ENCODE measurements at places on chromosomes 7 and 10. TPM values are rescaled to one million over a fixed set of nuclear protein-coding genes. Genes with fewer than 3 reads are reported as not detected.

- DNase-seq, result no peak
These were observed 3.4 kb upstream of the PPP1R17 start for GRCh38 chr7:31683445-31684225.

Gene ATG9B
- 0.29 TPM for total RNA-seq

Gene BICC1
- total RNA-seq, result 15.6 TPM

DNA sequence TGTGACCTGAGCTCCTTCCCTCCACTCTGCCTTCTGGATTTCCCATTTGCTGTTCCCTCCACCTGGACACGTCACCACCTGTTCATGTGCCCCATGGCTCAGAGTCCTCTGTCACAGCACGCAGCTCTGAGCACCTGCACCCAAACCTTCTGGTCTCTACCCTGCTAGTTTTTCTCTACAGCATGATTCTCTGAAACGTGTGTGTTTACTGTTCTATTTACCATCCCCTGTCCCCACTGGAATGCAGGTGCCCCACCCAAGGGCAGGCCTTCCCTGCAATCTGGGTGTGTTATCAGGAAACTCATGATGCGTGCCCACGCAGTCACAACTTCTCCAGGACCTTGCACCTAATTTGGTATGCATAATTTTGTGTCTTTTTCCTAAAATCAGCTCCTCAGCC, 284.4 kb upstream of the IGFBP3 start:
- DNase-seq, result no peak

GRCh38 chr7:103680161-103681144, 234.4 kb upstream of the SLC26A5 start:
- DNase-seq, result no peak

DNA sequence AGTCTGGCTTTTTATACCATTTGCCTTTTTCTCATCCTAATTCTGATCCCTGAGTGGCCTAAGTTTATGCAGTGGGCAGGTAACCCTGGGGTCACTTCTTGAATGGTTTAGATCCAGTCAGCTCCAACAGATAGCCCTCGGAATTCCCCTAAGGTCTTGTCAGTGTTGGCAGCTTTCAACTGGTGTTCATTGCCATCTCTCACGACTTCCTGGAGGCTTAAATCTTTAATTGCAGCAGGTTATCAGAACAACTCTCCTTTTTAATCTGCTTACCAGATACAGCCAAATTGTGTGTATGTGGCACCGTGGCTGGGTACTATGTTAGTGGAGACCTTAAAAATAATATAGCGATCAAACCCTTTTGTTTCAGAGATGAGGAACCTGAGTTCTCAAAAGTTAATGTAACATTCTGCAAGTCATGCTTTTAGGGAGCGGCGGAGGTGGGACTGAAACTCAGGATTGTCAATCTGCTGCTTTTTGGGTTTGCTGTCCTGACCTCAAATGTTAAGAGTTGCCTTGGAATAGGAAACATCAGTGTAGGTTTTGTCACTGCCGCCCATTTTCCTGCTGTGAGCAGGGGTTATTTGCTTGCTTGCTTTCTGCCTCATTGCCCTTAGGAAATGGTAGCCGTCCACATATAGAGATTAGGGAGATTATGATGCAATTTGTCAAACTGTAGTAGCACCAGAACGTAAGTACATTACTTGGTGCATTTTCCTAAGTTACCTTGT, 818 bp downstream of the DLD start:
- peak; percentile 10 for DNase-seq

DNA sequence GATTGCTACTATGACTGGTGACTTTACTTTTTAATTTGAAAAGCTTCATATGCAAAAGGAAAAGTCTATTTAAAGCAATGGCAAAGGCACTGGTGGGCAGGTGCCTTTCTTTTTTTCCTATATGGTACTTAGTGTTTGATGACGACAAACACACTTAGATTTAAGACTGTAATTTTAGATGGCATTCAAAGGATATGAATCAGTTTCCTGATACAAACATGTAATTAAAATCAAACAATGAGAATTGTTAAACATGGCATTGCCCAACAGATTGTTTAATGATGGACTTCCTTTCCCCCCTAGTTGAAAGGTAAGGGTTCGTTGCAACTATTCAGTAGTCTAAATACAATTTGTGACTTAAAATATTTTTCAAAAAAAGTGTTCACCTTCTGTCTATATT, 106.5 kb upstream of the SEMA3C start:
- DNase-seq, result peak; percentile 15

GRCh38 chr7:43565786-43566185, 17.1 kb upstream of the STK17A start:
- no peak for DNase-seq

DNA sequence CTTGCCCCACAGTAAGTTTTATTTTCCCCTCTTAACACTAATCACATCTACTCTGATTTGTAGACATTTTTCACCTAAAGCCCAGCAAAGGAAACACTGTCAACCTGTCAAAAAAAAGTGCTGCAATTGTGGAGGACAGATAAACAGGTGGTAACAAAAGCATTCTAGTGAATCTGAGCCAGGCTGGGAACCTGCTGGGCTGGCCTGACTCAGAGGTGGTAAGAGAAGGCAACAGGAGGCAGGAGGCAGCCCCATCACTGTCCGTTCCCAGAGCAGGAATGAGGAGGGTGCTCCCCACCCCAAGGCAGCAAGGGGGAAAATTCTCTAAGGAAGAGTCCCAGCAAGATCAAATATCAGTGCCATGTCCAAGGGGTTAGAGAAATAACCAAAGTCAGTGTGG, 19.5 kb upstream of the HERPUD2 start:
- DNase-seq, result no peak

Gene IGF2BP3
- total RNA-seq, result 29.8 TPM

GRCh38 chr10:55163388-55163979, 362.5 kb upstream of the PCDH15 start:
- DNase-seq, result no peak

Gene ZNF273
- total RNA-seq, result 2.2 TPM

- no peak for DNase-seq
These were observed 474.1 kb downstream of the PTPRN2 start for GRCh38 chr7:158113321-158114025.

Gene MMD2
- total RNA-seq, result not detected

Gene TMEM72
- total RNA-seq, result not detected

Gene KAZALD1
- 6.7 TPM for total RNA-seq

Gene FAM180A
- total RNA-seq, result not detected

GRCh38 chr7:91894781-91895480, 14.4 kb upstream of the MTERF1 start:
- no peak for DNase-seq

DNA sequence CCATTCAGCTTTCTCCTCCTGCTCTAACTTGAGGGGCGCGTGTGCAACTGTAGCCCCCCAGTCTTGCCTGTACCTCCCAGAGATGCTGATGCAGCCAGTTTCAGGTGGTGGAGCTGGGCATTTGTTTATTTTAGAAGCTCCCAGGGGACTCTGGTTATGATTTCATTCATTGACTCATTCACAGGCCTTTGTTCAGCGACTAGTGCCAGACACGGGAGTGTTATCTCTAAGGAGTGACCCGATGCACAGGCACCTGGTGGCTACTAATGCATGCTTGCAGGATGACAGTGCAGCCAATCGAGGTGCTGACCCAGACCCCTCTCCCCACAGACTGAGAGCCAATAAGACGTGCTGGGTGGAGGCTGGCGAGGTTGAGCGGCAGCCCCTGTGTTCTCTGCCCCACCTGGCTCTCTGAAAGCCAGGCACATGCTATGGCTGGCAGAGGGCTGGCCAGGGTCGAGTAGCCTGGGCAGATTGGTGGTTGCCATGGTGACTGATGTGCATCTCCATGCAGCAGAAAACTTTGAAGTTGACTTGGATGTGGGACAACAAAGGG, 19.7 kb upstream of the SLC18A2 start:
- DNase-seq, result peak; percentile 50

DNA sequence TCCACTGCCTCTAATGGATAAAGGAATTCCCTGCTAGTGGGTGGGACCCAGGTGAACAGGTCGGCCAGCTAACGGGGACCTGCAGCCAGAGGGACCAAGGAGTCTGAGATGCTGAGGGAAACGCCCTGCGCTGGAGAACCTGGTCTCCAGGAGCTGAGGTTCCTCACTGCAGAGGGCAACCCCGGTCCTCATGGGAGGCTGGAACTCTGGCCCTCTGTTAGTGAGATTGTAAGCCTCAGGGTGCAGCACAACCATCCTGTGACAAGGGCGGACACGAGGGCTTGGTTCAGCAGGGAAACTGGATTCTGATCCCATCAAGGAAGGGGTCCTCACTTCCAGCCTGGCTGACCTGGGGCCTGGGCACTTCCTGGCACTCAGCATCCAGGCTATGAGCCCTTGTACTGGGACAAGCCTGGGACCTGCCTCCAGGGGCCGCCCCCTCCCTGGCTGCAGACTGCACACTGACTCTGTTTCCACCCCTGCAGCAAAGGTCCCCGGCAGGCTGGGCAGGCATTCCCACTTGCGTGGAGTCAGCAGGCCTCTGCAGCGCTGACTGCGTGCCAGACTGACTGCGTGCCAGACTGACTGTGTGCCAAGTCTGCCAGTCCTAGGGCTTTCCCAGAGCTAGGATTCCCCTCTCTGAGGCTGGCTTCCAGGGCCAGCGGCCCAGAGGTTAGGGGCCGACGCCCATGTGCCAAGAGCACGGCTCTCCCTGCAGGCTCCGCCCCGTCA, 143.2 kb downstream of the MAPK8 start:
- no peak for DNase-seq

- DNase-seq, result no peak
These were observed 289.9 kb upstream of the LRGUK start for GRCh38 chr7:133837224-133837623.

- DNase-seq, result no peak
These were observed 35.5 kb upstream of the KMT2E start for GRCh38 chr7:104978460-104978859.

Gene EGR2
- 1.0 TPM for total RNA-seq

DNA sequence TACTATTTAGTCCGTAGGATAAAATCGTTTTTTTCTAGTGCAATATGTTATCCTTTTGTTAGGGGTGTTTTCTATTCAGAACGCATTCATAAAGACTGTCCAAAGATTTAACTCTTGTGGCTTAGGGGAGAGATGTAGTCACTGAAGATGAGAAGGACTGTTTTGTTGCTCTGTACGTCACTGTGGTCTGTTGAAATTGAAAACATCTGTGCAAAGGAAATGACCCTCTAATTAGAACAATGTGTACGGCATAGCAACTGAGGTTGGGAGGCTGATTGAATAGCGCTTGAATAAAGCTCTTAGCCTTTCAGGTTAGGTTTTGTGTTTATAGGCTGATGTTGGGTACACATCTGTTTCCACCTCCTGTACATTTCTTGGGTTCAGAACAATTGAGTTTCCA, 453.4 kb upstream of the AKR1E2 start:
- no peak for DNase-seq

GRCh38 chr7:48091506-48092433, 2.7 kb downstream of the UPP1 start:
- no peak for DNase-seq

DNA sequence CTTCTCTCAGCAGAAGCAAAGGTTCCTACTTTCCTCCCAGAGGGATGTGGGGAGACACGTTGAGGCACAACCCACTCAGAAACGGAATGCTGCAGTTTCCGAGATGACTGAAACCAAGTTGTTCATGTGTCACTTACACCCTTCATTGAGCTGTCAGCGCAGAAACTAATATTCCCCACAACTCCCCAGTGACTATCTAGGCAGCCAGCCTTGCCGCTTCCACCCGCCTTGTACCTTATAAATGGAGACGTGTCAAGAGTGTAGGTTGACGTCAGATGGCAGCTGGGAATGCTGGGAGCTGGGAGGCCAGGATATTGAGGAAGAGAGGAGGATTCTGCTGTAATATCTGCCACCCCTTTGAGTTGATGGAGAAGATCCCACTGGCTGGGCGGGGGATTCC, 15.1 kb downstream of the GPR26 start:
- DNase-seq, result no peak

Gene CCDC71L
- total RNA-seq, result 13.0 TPM

Gene CYP3A7
- total RNA-seq, result not detected

- no peak for DNase-seq
These were observed 96.1 kb upstream of the LYZL2 start for GRCh38 chr10:30725661-30726060.

Gene GLCCI1
- total RNA-seq, result 5.3 TPM

Gene ASB10
- total RNA-seq, result not detected

GRCh38 chr7:157570531-157571200, 233.9 kb downstream of the DNAJB6 start:
- peak; percentile 37 for DNase-seq

Gene SPDYE11
- total RNA-seq, result not detected

Gene PTCD1
- total RNA-seq, result 8.6 TPM

Measured in MCF 10A (cell line).